ENCODE measurements at places on chromosomes 4 and X.

- DNase-seq: no peak
Observed at GRCh38 chr4:20805716-20806115, 105.5 kb downstream of the PACRGL start.

- no peak for DNase-seq
Observed at GRCh38 chr4:3656416-3657356, 109.5 kb upstream of the ADRA2C start.

DNA sequence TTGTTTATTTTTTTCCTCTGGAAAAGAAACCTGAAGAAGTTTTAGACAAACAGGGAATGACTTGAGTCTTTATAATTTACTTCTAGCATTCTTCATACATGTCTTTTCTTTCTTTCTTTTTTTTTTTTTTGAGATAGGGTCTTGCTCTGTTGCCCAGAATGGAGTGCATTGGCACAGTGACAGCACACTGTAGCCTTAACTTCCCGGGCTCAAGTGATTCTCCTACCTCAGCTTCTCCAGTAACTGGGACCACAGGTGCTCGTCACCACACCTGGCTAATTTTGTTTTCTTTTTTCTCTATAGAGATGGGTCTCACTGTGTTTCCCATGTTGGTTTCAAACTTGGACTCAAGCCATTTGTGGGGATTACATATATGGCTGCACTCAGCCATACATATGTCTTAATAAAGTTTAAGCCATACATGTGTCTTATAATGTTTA lies 71.8 kb downstream of the RAPGEF2 start:
- DNase-seq: no peak

- DNase-seq: no peak
Observed at GRCh38 chrX:2550328-2551020, 49.7 kb upstream of the DHRSX start.

GRCh38 chrX:24020306-24020876 lies 6.6 kb downstream of the KLHL15 start:
- no peak for DNase-seq

GRCh38 chr4:7298619-7299009 lies 106.3 kb downstream of the SORCS2 start:
- no peak for DNase-seq

GRCh38 chrX:153900831-153901752 lies 3.4 kb upstream of the AVPR2 start:
- DNase-seq: peak; percentile 83

GRCh38 chrX:133660281-133660680 lies 245.0 kb upstream of the GPC4 start:
- no peak for DNase-seq

DNA sequence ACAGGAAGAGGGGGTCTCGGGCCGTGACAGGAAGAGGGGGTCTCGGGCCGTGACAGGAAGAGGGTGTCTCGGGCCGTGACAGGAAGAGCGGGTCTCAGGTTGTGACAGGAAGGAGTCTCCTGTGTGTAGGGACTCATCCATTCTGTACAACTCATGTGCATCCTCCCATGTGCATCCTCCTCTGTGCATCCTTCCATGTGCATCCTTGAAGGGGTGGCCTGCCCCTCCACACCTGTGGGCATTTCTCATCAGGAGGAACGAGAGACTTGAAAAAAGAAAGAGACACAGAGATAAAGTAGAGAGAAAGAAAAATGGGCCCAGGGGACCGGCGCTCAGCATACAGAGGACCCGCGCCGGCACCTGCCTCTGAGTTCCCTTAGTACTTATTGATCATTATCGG lies 30.2 kb upstream of the PLCXD1 start:
- DNase-seq: no peak

- no peak for DNase-seq
Observed at GRCh38 chrX:119826399-119826959, 26.3 kb downstream of the UPF3B start.

DNA sequence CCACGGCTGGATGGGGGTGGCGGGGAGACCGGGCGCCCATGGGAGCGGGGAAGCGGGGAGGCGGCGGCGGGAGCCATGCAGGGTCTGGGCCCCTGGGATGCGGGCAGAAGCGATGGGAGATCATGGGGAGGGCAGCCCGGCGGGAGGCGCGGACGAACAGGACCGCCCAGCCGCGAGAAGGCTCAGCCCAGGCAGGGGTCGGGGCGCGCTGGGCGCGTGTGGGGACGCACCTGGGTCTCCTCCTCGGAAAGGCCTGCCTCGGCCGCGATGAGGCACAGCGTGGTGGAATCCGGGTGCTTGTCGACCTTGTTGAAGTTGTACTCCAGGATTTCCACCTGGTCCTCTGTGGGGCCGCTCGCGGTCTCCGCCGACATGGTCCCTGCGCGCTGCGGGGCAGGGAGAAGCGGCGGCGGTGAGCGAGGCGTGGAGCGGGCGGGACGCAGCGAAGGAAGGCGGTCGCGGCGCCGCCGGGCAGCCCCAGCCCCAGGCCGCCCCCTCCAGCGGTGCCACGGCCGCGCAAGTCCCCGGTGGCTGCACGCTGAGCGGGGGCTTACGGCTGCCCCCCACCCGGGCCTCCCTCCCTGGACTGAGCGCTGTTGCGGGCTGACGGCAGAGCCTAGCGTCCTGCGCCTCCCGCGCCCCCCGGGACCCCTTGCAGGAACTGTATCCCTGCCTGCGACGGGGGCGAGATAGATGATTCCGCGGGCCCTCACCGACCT lies 25.3 kb downstream of the HOPX start:
- DNase-seq: no peak

- no peak for DNase-seq
Observed at GRCh38 chr4:171779301-171779700, 33.9 kb upstream of the GALNTL6 start.

DNA sequence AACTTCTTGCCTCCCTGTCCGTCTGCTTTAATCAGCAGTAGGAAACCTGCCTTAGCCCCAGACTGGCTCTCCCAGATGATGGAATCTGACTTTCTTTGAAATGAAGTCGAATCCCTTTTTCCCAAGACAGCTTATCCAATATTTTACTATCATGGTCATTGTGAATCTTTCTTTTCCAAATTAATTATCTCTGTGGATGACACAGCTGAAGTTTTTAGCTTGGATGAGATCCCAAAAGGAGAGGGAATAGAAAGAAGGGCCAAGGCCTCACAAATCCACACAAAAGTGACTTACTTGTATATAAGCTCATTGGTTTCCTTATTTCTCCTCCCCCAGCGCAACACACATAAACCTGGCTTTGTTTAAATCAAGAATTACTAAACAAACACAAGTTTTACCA lies 100.6 kb downstream of the RASL11B start:
- no peak for DNase-seq

- DNase-seq: no peak
Observed at GRCh38 chr4:184958127-184958922, 60.0 kb upstream of the HELT start.

GRCh38 chr4:171281359-171281758 lies 531.8 kb upstream of the GALNTL6 start:
- DNase-seq: no peak

DNA sequence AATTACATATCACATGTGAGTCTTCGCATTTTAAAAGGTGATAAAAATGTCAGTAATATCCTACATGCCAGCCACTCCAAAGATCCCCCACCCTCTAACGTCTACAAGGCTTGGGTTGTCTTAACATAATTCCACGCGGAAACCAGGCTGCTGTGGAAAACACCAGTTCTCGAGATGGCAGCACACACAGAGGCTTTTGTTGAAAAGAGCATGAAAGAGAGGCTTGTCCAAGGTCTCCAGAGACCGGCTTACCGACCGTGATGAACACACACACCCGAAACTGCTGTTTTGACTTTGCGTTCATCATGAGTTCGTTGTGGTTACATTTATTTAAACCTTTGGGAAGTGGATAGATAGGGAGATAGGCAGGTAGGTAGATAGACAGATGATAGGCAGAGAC lies 87.9 kb downstream of the CRLF2 start:
- DNase-seq: no peak

DNA sequence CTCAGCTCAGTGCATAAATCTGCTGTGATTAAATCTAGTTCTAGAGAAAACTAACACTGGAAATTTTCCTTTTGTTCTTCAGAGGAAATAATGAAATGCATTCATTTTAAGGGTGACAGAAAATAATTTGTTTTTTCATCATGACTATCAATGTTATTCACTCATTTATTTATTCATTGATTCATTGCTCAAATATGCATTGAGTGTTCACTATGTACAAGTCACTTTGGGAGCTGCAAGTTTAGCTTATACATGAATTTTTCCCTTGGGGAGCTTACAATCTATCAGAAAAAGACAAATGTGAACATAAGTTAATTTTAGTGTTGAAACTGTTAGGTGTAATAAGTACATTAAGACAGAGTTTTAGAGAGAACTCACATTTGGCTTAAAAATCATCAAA lies 897.8 kb downstream of the CENPC start:
- no peak for DNase-seq

GRCh38 chr4:150867148-150867547 lies 147.9 kb downstream of the LRBA start:
- peak; percentile 60 for DNase-seq

DNA sequence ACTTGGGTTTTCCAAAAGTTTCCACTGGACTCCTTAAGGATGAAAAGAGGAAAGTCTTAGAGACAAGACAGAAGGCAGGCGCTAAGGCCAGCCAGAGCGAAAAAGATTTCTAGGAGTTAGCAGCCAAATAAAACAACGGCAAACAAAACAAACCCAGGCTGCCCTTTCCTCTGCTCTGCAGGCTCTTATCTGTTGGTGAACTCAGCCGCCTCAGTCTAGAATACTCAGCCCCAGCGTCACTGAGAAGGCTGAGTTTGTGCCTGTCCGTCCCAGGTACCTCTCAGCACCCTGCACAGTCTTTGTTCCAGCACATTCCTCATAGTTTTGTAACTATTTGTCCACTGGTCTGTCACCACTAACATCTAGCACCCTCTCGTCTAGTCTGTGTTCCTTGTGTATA lies 75.6 kb upstream of the FAM9C start:
- DNase-seq: no peak

GRCh38 chr4:122906859-122907305 lies 15.5 kb downstream of the NUDT6 start:
- DNase-seq: no peak

DNA sequence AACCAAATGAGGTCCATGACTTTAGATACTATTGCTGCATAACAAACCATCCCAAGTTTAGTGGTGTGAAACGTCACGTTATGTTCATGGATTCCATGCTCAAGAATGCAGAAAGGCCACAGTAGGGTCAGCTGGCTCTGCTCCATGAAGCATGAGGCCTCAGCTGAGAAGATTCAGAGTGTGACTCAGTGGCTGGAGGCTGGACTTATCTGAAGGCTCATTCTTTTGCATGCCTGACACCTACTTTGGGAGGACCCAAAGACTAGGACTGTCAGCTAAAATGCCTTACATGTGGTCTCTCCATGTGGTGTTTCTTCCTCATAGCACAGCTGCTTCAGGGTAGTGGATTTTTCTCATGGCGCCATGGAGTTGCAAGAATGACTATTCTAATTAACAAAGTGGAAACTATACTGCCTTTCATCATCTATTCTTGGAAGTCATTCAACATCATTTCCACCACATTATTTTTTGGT lies 11.5 kb upstream of the CCDC149 start:
- DNase-seq: no peak

GRCh38 chrX:109952985-109953905 lies 49.7 kb upstream of the TMEM164 start:
- DNase-seq: no peak

DNA sequence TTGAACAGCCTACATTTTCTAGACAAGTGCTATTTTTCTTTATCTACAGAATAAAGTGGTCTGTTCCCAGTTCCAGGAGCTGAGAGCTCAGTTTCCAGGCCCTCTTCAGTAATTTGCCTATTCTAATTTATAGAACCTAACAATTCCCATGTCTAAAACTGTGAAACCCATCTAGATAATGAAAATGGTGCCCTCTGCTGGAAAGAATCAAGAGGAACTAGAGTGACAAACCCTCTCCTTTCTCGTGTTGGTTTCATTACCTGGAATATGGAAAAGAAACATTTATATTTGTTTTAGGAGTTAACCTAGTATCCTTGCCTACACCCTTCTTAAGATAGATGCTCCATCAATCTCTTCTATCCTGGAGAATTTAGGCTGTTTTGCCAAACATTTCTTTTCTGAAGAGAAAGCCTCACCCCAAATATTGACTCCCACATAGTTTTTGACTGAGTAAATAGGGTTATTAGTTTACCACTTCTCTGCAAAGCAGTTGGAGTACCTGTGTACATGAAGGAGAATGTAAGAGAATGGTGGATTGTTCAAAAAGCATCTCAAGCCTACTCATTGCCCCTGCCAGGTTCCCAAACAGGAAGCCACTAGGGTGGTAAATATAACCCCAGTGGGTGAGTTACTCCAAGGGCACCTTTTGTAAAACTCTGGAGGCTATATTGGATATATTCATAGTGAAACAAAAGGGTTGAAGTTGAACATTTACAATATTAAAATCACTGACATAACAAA lies 121.6 kb downstream of the RASL11B start:
- DNase-seq: no peak

GRCh38 chr4:106773076-106773905 lies 262.8 kb downstream of the DKK2 start:
- no peak for DNase-seq

- DNase-seq: peak; percentile 40
Observed at GRCh38 chr4:813900-814299, 12.0 kb downstream of the CPLX1 start.

DNA sequence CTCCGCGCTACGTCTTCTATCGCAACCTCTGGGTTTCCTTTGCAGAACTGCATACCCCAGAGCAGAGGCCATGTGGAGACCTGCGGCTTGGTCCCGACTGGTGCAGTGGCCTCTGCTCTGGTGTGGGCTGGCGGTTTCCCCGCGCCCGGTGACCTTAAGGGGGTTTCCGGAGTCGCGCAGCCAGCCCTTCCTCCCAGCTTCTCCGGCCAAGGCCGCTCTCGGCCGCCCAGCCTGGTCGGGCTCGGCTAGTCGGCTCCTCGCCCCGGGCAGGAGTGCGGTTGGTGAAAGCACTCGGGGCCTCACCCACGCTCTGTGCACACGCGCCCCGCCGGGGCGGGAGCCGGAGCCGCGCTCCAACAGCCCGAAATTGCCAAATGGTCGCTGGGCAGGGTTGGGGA lies 84.9 kb downstream of the BCOR start:
- DNase-seq: peak; percentile 66

GRCh38 chr4:54032558-54033135 lies 31.8 kb downstream of the CHIC2 start:
- DNase-seq: no peak

DNA sequence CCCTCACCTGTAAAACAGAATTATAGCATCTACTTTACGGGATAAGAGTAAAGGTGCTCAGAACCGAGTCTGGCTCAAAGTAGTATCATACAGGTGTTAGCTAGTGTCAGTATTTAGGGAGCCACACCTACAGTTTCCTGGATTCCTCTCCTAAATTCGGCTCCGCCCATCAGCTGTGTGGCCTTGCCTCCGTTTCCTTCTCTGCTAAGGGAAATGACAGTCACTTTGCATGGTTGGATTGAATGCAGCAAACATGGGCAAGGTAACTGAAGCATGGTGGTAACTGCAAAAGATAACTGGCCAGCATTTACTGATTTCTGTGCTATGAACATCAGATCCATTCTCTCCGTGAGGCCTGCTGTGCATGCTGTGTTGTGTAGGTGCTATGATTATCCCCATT lies 2.8 kb downstream of the PPP1R3F start:
- DNase-seq: no peak

- DNase-seq: no peak
Observed at GRCh38 chrX:17032351-17032750, 85.9 kb downstream of the REPS2 start.
